ENCODE measurements at places on chromosomes 7 and 10.

GRCh38 chr7:47308808-47309207 lies 273.1 kb downstream of the TNS3 start:
- DNase-seq: no peak

DNA sequence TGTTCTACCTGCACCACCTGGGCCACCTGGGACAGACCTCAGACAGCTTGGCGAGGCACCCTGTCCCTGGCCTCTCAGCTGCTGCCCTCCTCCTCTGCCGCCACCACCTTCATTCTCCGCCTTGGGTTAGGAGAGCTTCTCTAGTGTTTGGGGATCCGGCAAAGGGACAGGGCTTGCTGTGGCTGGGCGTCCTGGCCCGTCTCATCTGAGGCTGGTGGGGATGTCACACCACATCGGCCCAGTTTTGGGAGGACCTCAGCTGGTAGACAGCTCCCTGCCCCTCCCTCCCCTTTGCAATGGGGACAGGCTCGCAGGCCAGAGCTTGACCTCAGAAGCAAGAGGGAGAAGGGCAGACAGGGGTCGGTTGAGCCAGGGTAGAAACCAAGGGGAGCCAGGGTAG lies 26.4 kb downstream of the SPOCK2 start:
- DNase-seq: no peak

DNA sequence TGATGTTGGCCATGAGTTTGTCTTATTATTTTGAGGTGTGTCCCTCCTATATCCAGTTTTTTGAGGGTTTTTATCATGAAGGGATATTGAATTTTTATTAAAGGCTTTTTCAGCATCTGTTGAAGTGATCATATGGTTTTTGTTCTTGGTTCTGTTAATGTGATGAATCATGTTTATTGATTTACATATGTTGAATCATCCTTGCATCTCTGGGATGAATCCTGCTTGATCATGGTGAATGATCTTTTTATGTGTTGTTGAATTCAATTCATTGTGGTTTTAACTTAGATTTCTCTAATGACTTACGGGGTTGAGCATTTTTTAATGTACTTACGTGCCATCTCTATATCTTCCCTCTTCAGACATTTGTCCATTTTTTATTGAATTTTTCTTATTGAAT lies 22.9 kb downstream of the DLD start:
- DNase-seq: no peak

DNA sequence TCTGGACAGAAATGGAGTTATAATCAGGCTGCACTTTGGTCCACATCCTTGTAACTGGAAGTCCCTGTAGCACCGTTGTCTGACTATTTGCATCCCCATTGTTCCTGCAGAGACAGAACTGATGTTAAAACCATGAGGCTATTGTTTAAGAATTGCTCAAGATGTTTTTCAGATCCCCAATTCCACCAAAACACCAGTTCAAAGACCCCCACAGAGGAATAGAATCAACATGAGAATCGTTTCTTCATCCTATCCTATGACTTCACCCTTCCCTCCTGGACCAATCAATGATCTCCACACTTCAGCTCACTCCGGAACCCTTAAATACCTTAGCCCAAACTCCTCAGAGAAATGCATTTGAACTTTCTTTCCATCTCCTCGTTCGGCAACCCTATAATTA lies 57.1 kb upstream of the GRID1 start:
- DNase-seq: no peak

- DNase-seq: no peak
Measured at GRCh38 chr7:134708692-134709091, 62.0 kb downstream of the BPGM start.

GRCh38 chr10:103637927-103638557 lies 144.5 kb downstream of the NEURL1 start:
- DNase-seq: no peak

DNA sequence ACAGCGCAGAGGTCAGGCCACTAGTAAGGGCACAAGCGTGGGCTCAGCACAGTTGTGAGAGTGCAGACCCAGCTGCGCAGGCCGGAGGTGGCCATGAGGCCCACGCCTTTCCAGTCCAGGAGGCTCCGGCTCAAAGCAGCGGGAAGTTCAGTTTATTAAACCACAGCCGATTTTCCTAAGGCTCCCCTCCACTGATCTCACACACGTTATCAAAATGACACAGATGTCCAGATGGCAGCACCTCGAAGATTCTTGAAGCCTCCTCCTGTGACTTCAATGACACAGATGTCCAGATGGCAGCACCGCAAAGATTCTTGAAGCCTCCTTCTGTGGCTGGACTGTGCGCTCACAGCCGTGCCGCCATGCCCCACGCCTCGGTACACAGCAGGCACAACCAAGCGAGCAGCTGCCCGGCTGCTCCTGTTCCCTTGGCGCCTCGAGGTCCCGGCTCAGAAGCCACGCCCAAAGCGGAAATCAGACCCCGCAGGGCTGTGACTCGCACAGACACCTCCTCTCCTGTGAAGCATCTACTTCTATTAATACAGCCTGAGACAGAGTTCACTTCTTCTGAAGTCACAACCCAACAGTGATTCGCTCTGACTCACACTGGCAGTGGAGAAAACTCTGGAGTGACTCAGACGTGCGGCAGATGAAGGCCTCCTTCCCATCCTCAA lies 122.7 kb downstream of the MAD1L1 start:
- DNase-seq: no peak

Data from esophagus squamous epithelium (tissue), 5 donors.